ENCODE measurements at places on chromosomes 6 and 20. TPM values are rescaled to one million over a fixed set of nuclear protein-coding genes. Genes with fewer than 3 reads are reported as not detected.

CCM2L gene
- total RNA-seq = 3.7 TPM

GPR63 gene
- total RNA-seq = 1.5 TPM

RNF217 gene
- total RNA-seq = 15.0 TPM

PLG gene
- total RNA-seq = not detected

GRCh38 chr20:35718972-35719635, 19.9 kb downstream of the ROMO1 start:
- DNase-seq = no peak
